ENCODE measurements at places on chromosomes 11 and 22. TPM values are rescaled to one million over a fixed set of nuclear protein-coding genes. Genes with fewer than 3 reads are reported as not detected.

- DNase-seq = no peak
These were observed 700.6 kb downstream of the METTL15 start for GRCh38 chr11:28808771-28809170.

DNA sequence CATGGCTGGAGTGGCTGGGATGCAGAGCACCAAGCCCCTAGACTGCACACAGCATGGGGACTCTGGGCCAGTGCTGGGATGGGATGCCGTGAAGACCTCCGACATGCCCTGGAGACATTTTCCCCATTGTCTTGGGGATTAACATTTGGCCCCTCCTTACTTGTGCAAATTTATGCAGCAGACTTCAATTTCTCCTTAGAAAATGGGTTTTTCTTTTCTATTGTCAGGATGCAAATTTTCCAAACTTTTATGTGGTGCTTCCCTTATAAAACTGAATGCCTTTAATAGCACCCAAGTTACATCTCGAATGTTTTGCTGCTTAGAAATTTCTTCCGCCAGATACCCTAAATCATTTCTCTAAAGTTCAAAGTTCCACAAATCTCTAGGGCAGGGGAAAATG lies 29.2 kb downstream of the RSF1 start:
- DNase-seq = no peak

GRCh38 chr11:37496201-37496600 lies 898.2 kb upstream of the RAG2 start:
- no peak for DNase-seq

GRCh38 chr11:32226480-32226879 lies 135.6 kb downstream of the RCN1 start:
- DNase-seq = no peak

DNA sequence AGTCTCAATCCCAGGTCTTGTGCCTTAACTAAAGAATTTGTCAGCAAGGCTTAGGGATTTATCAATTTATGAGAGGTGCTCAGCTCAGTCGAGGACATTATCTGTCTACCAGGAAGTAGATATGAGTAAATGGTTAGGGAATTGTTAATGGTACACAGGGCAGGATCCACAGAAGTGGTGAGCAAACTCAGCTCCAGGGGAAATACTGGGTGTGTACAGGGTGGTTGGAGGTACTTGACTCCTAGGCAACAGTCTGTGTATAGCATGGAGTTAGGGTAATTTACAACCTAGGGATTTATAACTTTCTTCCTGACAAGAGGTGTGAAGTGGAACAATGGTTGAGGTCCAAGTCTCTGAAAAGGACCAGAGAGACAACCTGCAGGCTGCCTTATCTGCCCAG lies 123.4 kb upstream of the OR9Q1 start:
- DNase-seq = no peak

- no peak for DNase-seq
These were observed 5.7 kb downstream of the MPZL2 start for GRCh38 chr11:118258410-118258809.

DNA sequence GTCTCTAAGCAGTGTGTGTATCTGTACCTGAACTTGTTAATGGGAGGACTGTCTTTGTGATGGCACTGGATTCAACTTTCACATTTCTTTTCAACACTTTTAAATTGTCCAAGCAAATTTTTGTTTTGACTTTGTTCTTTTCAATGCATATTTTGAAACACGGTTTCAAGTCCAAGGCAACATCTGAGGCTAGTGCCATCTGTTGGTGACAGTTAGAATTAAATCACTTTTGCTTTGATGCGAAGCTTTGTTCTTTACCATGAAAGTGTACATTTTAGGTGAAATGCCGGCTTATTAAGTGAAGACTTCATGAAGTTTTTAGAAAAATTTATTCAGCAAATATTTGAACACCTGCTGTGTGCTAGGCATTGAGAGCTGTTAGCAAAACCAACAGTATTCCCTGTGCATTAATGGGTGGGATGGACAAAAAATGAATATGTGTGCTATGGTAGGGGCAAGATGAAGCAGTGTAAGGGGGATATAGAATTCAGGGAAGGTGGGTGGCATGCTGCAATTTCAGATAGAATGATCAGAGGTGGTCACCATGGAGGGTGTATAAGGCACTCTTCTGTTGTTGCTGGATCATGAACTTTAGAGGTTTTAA lies 70.2 kb downstream of the DDX10 start:
- no peak for DNase-seq

GDPD4 gene
- not detected for total RNA-seq

CBL gene
- total RNA-seq = 7.1 TPM

DNA sequence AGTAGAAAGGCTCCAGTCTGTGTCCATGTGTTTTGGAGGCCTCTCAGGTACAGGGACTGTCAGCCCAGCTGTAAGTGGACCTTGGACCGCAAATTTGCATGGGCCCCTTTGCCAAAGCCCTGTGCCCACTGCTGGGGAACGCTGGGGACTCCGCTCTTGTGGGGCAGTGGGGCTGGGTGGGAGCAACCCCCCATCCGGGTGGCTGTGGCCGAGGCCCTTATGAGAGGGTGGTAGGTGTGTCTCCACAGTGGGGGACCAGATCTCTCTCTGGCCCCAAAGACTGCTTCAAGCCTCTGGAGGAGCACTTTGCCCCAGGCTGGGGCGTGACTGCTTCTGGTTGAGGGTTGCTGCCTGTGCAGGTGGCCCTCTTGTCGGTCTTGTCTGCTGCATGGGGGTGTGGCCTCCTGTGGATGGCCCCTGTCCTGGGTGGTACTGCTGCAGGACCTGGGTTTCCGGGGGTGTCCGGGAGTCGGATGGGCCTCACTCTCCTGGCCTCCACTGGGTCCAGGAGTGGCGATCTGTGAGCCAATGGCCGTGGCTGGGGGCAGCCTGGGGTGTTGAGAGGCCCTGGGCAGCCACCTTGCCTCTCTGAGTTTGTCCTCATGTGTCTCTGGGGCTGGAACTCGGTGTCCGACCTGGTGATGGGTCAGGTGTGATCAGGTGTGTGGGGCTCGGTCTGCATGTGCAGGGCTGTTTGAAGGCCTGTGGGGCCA lies 15.9 kb downstream of the KCNQ1 start:
- no peak for DNase-seq

- no peak for DNase-seq
These were observed 744.7 kb downstream of the KCNA4 start for GRCh38 chr11:29272019-29272654.

TRPC6 gene
- total RNA-seq = 0.19 TPM

DNA sequence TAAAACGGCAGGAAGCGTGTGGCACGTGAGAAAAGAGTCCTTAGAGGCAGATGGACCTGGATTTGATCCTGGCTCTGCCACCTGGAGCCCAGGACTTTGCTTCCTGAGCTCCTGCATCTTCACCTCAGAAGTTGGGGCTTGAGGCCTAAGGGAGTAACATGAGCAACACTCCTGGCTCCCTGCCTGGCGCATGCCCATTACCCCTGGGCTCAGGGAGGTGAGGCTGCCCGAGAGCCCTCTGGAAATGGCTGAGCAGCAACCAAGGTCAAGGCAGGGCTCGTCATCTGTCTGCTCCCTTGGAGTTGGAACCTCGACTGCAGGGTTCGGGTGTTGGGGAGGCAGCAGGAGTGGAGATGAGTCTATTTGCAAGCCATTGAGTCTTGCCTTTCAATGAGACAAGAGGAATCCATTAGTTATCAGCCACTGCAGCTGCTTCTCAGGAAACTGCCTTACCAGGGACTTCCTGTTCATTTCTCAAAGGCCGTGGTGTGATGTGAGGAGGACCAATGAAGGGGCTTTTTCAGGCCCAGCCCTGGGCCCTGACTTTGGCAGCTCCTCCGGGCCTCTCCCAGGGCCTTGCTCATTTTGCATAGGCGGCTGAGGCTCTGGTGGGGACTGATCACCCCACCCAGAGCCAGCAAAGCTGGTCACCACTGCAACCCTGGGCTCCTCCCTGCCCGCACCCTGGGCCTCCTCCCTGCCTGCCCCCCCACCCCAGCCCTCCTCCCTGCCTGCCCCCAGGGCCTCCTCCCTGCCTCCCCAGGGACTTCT lies 6.4 kb downstream of the FADS2 start:
- DNase-seq = peak; percentile 78

CPT1B gene
- total RNA-seq = 370 TPM

KRTAP5-1 gene
- not detected for total RNA-seq

C22orf15 gene
- total RNA-seq = not detected

GRCh38 chr11:84628871-84629620 lies 998.1 kb downstream of the DLG2 start:
- no peak for DNase-seq

GRCh38 chr22:47629791-47630655 lies 867.6 kb downstream of the TBC1D22A start:
- DNase-seq = no peak

PKDREJ gene
- total RNA-seq = 0.08 TPM

ROBO3 gene
- total RNA-seq = 4.6 TPM

Data from Right ventricle myocardium inferior (tissue), 1 donor.